ENCODE measurements at places on chromosomes 7 and 10. TPM values are rescaled to one million over a fixed set of nuclear protein-coding genes. Genes with fewer than 3 reads are reported as not detected.
A peak's percentile ranks its signal among the peaks of the same experiment; 100 is the strongest.

DNA sequence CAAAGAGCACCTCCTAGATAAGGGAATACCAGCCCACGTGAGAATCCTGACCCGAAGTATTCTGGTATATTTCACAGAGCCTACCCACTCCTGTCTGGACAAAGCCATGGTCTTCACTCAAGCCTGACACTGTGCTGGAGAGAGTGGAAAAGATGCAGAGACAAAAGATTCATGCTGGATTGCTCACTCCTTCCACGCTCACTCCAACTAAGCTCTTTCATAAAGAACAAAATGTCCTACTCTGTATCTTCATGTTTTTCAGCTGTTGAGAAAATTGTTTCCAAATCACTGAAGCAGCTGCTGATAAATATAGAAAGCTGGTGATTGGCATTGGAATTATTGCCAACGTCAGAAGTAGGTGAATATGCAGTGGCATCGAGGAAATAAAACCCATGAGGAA lies 106.0 kb downstream of the ABLIM1 start:
- no peaks in the 10 kb centered on the region for H3K36me3 ChIP-seq
- H3K27me3 ChIP-seq: no peaks in the 10 kb centered on the region
- no peaks in the 10 kb centered on the region for H3K4me1 ChIP-seq
- no peak overlapping the region for H3K4me3 ChIP-seq
- no peak overlapping the region for H3K27ac ChIP-seq

GRCh38 chr10:34716958-34717357 lies 98.1 kb downstream of the PARD3 start:
- peaks cover 26% of the 10 kb centered on the region for H3K4me1 ChIP-seq
- no peak for DNase-seq
- no peaks in the 10 kb centered on the region for H3K27me3 ChIP-seq
- H3K4me3 ChIP-seq: no peak overlapping the region
- H3K27ac ChIP-seq: no peak overlapping the region

- H3K27me3 ChIP-seq: peaks cover 1% of the 10 kb centered on the region
- peak overlapping the region; percentile 60 for H3K4me3 ChIP-seq
- H3K27ac ChIP-seq: peak overlapping the region; percentile 100
- H3K4me1 ChIP-seq: peaks cover 44% of the 10 kb centered on the region
- H3K36me3 ChIP-seq: peaks cover 48% of the 10 kb centered on the region
These were observed 14.4 kb upstream of the GJC3 start for GRCh38 chr7:99943641-99944496.

- DNase-seq: no peak
- no peak overlapping the region for H3K4me3 ChIP-seq
- no peaks in the 10 kb centered on the region for H3K27me3 ChIP-seq
- no peak overlapping the region for H3K27ac ChIP-seq
- no peaks in the 10 kb centered on the region for H3K36me3 ChIP-seq
These were observed 43.7 kb downstream of the JAZF1 start for GRCh38 chr7:28136885-28137284.

DNA sequence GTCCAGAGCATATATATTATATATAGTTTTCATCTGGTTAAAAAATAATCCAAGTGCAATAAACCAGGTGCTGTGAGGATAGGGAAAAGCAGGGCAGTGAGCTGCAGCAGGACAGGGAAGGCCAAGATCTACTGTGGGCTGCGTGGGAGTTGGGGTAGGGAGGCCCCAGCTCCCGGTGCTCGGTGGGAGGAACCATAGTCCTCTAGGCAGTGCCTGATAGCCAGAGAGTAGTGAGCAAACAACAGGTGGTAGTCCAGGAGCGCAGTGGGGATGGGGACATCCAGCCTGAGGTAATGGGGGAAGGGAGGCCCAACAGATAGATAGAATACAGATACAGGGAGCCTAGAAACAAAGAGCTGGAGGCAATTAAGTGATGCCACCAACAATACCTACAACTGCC lies 4.1 kb upstream of the BMPR1A start:
- no peak for DNase-seq
- H3K4me3 ChIP-seq: no peak overlapping the region
- peaks cover under 1% of the 10 kb centered on the region for H3K36me3 ChIP-seq
- H3K4me1 ChIP-seq: peaks cover 39% of the 10 kb centered on the region

DNA sequence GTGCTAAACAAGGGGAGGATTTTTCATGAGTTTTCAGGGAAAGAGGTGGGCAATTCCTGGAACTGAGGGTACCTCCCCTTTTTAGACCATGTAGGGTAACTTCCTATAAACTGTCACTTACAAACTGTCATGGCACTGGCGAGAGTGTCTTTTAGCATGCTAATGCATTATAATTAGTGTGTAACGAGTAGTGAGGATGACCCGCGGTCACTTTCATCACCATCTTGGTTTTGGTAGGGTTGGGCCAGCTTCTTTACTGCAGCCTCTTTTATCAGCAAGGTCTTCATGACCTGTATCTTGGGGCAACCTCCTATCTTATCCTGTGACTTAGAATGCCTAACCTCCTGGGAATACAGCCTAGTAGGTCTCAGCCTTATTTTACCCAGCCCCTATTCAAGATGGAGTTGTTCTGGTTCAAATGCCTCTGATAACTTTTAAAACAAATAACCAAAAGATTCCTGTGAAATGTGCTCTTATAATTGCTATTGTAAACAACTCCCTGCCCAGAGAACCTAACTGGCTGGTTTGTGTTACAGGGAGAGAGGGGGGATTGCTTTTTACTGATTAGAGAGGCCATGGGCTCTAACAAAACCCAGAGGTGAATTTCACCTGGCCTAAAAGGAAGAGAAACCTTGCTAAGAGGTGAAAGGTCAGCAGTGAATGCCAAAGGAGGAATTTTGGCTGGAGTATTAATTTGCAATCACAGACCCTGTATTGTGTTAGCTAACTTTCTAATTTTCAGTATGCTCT lies 64.3 kb downstream of the EEPD1 start:
- no peak for DNase-seq
- no peak overlapping the region for H3K27ac ChIP-seq
- H3K4me1 ChIP-seq: peaks cover 47% of the 10 kb centered on the region
- peaks cover 8% of the 10 kb centered on the region for H3K36me3 ChIP-seq
- H3K27me3 ChIP-seq: no peaks in the 10 kb centered on the region
- H3K4me3 ChIP-seq: no peak overlapping the region

DNA sequence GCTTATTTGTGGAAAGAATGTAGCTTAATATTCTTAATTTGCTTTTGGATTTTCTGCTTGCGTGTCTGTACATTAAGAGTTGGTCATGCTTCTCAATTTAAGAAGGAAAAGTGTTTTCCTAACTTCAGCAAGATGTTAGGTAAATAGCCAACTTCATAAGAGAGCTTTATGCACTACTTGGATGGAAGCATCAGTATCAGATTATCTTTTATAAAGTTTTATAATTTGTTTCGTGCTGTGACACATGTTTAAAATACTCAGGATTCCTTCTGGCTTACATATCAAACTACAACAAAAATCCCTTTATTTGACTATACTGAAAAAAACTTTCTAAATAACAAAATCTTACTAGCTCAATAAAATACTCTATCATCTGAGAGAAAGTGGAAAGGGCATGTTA lies 34.8 kb upstream of the AGR2 start:
- no peak overlapping the region for H3K4me3 ChIP-seq
- no peaks in the 10 kb centered on the region for H3K27me3 ChIP-seq
- no peaks in the 10 kb centered on the region for H3K36me3 ChIP-seq
- H3K4me1 ChIP-seq: 0 out of 2 replicates have a peak, but pooled peaks cover 4% of the 10 kb centered on the region
- DNase-seq: no peak

MSS51 gene
- 3.1 TPM for total RNA-seq

TAS2R40 gene
- total RNA-seq: not detected

DNA sequence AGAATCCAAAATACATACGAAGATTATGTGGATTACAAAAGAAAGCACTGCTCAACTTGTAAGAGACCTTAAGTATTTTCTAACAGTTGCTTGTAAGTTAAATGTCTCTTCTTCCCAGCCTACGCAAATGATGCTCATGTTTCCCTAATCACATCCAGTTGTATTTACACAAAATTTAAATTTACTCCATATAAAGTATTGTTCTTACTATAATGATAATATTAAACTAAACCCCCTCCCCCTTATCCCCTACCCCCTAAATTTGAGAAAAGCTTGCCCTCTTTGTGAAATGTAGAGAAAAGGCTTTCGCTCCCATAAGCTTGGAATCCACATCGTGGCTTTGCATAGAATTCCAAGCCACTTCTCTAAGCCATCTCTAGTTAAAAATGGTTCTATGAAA lies 29.4 kb downstream of the ANKMY2 start:
- H3K36me3 ChIP-seq: peaks cover 7% of the 10 kb centered on the region
- no peak overlapping the region for H3K27ac ChIP-seq
- H3K4me1 ChIP-seq: peaks cover 13% of the 10 kb centered on the region
- no peak overlapping the region for H3K4me3 ChIP-seq

LBX1 gene
- total RNA-seq: not detected

DNA sequence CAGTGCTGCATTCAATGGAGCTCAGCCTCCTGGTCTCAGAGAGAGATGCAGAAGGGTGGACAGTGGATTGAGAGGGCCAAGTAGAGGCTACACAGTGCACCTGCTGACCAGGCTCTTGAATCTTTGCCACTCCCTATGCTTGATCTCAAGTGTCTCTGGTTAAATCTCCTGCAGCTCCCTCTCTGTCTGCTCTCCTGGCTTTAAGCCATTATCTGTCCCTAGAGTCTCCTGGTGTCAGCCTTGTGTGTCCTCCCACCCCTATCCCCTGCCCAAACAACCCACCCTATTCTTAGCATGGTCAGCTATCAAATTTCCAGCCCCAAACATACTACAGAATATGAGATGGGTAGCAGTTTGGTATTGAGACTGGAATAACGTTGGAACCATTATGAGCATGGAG lies 479.3 kb upstream of the CELF2 start:
- peaks cover 14% of the 10 kb centered on the region for H3K4me1 ChIP-seq
- no peaks in the 10 kb centered on the region for H3K36me3 ChIP-seq
- no peak for DNase-seq
- H3K27me3 ChIP-seq: no peaks in the 10 kb centered on the region
- no peak overlapping the region for H3K4me3 ChIP-seq

- H3K4me1 ChIP-seq: peaks cover 13% of the 10 kb centered on the region
- no peak overlapping the region for H3K27ac ChIP-seq
- no peaks in the 10 kb centered on the region for H3K27me3 ChIP-seq
- no peak overlapping the region for H3K4me3 ChIP-seq
These were observed 580.5 kb downstream of the INHBA start for GRCh38 chr7:41122256-41122987.

PWWP2B gene
- total RNA-seq: 14.1 TPM

GRCh38 chr10:124302951-124303505 lies 115.7 kb downstream of the OAT start:
- no peaks in the 10 kb centered on the region for H3K4me1 ChIP-seq
- H3K27me3 ChIP-seq: peaks cover 9% of the 10 kb centered on the region
- peaks cover 14% of the 10 kb centered on the region for H3K36me3 ChIP-seq
- H3K27ac ChIP-seq: no peak overlapping the region
- H3K4me3 ChIP-seq: no peak overlapping the region

SNX8 gene
- 49.6 TPM for total RNA-seq

PON2 gene
- total RNA-seq: 24.1 TPM

GRCh38 chr7:151038951-151039849 lies 9.1 kb upstream of the ASIC3 start:
- H3K27me3 ChIP-seq: no peaks in the 10 kb centered on the region
- no peak overlapping the region for H3K4me3 ChIP-seq
- H3K4me1 ChIP-seq: no peaks in the 10 kb centered on the region
- H3K27ac ChIP-seq: no peak overlapping the region
- no peak for DNase-seq

DNA sequence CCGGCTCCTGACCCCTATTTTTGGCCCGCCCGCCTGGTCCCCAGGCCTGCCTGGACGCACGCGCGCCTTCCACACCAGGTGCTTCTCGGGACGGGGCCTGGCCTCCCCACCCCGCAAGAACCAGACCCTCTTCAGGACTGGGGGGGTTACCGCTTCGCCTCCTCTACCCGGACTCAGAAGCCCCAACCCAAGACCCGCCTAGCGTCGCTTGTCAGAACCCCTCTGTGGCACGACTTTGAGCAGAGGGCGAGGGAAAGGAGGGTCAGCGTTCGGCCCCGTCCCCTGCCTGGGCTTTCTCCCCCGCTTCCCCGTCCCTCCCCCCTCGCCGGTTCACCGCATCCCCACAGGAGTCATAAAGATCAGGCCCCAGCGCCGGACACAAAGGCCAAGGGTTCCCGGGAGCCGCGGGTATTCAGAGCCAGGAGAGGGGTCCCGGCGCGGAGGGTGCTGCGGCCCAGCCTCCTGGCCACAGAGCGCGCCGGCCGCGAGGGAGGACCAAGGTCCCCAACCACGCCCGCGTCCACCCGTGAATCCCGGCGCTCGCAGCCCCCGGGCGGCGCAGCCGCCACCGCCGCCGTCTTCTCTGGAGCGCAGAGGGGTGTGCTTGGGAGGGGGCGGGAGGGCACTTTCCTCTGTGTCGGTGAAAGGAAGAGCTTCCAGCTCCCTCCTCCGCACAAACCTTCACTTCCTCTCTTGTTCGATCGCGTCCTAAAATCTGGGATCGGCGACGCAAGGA lies 351.9 kb downstream of the DNAJB6 start:
- DNase-seq: peak; percentile 30
- H3K36me3 ChIP-seq: no peaks in the 10 kb centered on the region
- peaks cover 85% of the 10 kb centered on the region for H3K27me3 ChIP-seq
- no peak overlapping the region for H3K27ac ChIP-seq
- H3K4me3 ChIP-seq: peak overlapping the region; percentile 63

DNA sequence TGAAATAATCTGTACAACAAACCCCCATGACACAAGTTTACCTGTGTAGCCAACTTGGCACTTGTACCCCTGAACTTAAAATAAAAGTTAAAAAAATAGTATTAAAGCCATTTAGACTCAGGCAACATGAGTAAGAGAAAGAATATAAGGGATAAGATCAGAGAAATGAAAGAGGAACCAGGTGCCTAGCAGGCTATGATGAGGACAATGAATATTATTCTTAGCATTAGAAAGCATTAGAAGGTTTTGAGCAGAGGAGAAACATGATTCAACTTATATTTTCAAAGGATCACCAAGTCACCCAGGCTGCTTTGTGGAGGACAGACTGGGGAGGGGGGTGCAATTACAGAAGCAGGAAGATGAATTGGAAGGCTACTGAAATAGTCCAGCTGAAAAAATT lies 48.1 kb upstream of the TES start:
- DNase-seq: no peak
- no peak overlapping the region for H3K4me3 ChIP-seq
- H3K4me1 ChIP-seq: peaks cover 19% of the 10 kb centered on the region

CFAP46 gene
- 3.3 TPM for total RNA-seq

- H3K36me3 ChIP-seq: no peaks in the 10 kb centered on the region
- no peaks in the 10 kb centered on the region for H3K27me3 ChIP-seq
- no peak for DNase-seq
- no peak overlapping the region for H3K4me3 ChIP-seq
These were observed 29.0 kb downstream of the AKR1D1 start for GRCh38 chr7:138105221-138105620.

GRCh38 chr7:2251841-2252771 lies 10.1 kb downstream of the NUDT1 start:
- H3K4me3 ChIP-seq: no peak overlapping the region
- no peak overlapping the region for H3K27ac ChIP-seq
- peaks cover 14% of the 10 kb centered on the region for H3K36me3 ChIP-seq
- no peak for DNase-seq
- no peaks in the 10 kb centered on the region for H3K27me3 ChIP-seq

CCDC71L gene
- total RNA-seq: 21.5 TPM

Measured in WTC11 (cell line).